ENCODE measurements at places on chromosomes 6 and 20.
A peak's percentile ranks its signal among the peaks of the same experiment; 100 is the strongest.

DNA sequence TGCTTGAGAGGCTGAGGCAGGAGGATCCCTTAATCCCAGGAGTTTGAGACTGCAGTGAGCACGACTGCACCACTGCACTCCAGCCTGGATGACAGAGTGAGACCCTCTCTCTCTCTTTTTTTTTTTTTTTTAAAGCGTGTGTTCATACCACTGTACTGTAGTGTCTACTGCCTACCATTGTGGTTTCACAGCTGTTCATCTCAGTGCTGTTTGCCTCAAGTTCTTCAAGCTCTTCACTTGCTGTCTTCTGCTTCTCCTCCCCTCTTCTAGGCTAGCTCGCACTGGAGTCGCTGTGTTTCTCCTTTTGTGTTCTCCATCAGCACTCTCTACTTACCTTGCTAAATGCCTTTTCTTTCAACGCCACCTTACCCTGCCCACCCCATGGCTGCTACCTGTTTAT, 7.4 kb downstream of the FOXO3 start:
- DNase-seq: no peak

GRCh38 chr20:41248368-41249024, 69.0 kb downstream of the ZHX3 start:
- DNase-seq: no peak

GRCh38 chr6:107786709-107787588, 37.2 kb downstream of the SCML4 start:
- no peak for DNase-seq

DNA sequence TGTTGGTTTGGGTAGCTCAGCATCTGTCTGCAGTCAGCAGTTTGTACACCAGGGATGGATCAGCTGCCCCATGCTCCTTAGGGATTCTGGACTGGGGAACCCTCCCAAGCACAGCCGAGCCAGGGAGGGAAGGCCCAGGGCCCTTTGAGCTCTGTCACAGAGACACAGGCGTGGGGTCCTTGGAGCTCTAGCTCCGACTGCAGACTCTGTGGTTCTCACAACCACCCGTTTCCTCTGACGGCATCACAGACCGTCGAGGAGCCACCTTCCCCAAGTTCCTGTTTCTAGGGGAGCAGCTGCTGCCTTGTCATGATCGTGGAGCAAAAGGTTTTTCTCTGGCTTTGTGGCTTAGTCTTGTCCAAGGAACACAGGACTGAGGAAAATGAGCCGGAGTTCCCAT, at the start of gene SLA2:
Gene SLA2, minus strand, starts transcription at position 199 of the 400 bp plus-strand sequence. CDS start 4,861 bp downstream, outside the sequence.
- DNase-seq: peak; percentile 29

- DNase-seq: no peak
Observed at GRCh38 chr6:48691420-48691819, 580.4 kb upstream of the PTCHD4 start.

GRCh38 chr6:150979826-150980350, 114.4 kb downstream of the MTHFD1L start:
- no peak for DNase-seq

GRCh38 chr20:45958593-45958992, 13.4 kb downstream of the ZNF335 start:
- DNase-seq: no peak

GRCh38 chr6:31588871-31589650, 3.0 kb downstream of the LST1 start:
- no peak for DNase-seq

- no peak for DNase-seq
Observed at GRCh38 chr6:151180330-151181048, 59.3 kb upstream of the AKAP12 start.

DNA sequence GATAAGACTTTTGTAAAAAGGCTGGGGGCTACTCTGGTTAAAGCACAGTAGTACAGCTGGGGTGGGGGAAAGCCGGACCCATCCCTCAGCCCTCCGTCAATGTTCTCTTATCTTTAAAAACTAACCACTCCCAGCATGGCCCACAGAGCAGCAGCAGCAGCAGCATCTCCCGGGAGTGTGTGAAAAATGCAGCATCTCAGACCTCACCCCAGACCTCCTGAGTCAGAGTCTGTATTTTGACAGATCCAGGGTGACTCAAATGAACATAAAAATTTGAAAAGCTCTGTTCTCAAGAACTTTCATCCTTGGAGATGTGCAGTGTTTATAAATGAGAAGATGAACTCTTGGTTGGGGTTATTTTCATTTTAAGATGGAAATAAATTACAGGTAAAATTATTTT, 277.7 kb upstream of the ECI2 start:
- DNase-seq: no peak

DNA sequence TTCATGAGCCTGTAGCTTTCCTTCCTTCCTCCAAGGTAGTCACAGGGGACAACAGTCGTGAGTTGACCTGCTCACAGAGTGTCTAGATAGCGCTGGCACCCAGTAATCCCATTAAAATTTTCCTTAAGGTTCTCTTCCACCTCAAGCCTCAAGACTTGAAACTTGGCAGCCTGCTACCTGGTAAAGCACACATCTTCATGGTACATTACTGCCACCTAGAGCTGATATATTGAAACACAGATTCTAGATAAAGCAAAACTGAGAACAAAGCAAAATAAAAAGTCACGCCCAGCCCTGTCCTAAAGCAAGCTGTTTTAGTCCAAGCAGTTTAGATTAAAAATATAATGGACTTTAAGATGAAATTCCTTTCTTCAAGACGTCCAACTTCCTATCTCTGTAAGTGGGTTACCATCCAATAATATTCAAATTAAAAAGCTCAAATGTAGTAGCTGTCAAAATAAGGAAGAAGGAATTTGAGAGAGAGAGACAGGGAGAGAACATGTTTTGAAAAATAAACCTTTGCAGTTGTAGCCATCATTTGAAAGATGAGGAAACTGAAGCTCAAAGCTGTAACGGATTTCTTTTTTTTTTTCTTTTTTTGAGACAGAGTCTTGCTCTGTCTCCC, 50.7 kb upstream of the CD83 start:
- no peak for DNase-seq

DNA sequence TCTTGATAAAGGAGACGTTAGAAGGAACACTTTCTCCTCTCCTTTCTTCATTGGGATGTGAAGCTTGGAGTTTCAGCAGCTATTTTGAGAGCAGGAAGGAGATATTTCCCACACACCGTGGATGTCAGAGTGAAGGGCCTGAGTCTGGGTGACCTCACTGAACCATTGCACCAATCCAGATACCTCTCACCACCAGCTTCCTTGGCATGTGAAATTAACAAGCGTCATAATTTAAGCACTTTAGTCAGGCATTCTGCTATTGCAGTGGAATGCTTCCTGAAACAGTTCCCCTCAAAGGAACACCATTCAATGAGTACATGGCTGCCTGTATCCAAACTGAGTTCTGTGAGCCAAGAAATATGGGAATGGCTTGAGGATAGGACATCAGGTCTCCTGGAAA, 83.7 kb downstream of the CHMP4B start:
- DNase-seq: no peak

DNA sequence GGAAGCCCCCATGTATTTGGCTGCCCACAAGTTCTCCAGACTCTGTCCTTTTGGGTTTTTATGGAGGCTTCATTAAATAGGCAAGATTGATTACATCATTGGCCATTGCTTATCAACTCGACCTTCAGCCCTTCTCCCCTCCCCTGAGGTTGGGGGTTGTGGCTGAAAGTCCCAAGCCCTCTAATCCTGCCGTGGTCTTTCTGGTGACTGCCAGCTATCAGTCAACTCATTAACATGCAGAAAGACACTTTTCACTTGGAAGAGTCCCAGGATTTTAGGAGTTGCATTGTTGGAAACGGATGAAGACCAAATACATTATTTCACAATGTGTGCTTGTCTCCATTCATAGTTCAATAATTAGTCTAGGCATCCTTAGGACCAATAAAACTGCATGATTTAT, 9.5 kb downstream of the CDC5L start:
- no peak for DNase-seq

- no peak for DNase-seq
Observed at GRCh38 chr6:89144354-89144906, 1.4 kb upstream of the PM20D2 start.

- no peak for DNase-seq
Observed at GRCh38 chr6:144090384-144090783, 5.0 kb downstream of the SF3B5 start.

DNA sequence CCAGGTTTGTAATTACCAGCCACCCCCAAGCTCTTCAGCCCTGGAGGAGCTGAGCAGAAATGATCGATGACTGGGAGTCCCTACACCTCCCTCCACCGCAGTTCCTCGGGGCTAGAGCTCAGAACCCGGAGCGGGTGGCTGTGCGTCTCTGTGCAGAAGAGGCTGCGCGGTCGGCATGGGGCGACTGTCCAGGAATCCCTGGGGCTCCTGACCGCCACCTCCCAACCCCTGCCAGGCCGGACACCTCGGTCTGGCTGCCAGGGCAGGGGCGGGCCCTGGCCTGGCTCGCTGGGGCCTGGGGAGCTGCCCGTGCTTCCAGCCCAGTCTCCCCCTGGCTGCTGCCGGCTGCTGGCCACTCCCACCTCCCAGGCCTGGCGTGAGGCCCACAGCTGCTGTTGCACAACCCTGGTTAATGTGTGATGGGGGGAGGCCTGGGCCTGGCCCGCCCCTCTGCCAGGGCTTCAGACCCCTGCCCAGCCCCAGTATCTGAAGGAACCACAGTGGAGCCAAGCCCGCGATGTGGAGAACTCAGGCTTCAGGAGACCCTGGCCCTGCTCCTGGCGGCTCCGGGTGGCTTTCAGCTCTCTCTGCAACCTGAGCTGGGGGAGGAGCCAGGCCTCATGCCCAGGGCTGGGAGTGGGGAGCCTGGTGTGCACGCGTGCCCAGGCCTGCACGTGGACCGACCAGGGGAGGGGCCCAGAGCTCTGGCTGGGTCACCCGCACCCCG, 1.2 kb downstream of the SLC2A4RG start:
- DNase-seq: no peak

GRCh38 chr20:13202565-13202964, 18.5 kb upstream of the ISM1 start:
- DNase-seq: no peak
